Stimulated activated CD4-positive, alpha-beta T cell treated with anti-CD3 and anti-CD28 coated beads, Interleukin-4, amount 100 ng/mL, for 24 hours (primary cell): ENCODE measurements at places on chromosomes 12 and 14.

- DNase-seq: peak; percentile 16
These were observed 33.0 kb downstream of the HIGD1C start for GRCh38 chr12:50985322-50985721.

GRCh38 chr14:89720076-89720687 lies 234.3 kb downstream of the EFCAB11 start:
- peak; percentile 28 for DNase-seq

GRCh38 chr12:64923536-64923935 lies 99.1 kb downstream of the TBC1D30 start:
- DNase-seq: no peak

DNA sequence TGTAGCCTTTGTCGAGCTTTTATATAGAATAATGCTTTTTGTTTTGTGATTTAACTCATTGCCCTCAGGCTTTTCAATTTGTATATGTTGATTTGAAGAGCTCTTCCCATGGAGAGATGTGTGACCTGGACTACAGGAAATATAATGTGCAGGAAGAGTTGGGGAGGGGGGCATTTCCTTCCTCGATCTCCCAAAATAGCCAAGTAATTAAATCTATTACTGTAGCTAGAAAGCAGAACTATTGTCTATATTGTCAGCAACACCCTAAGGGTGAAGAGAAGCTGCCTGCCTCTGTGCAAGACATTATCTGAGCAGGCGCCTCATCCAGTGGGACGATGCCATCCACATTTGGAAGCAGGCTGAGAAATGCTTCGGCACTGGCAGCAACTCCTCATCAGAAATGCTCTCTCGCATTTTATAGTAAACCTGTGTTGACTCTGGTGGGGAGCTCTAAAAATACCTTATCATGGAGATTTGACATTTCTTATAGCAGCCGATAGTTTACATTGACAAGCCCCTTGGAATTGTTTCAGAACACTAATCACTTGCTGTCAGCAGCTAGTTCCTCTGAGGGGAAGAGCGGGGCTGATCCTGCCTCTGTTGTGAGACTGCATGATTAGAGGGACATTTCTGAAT lies 392.5 kb upstream of the RGS6 start:
- no peak for DNase-seq

DNA sequence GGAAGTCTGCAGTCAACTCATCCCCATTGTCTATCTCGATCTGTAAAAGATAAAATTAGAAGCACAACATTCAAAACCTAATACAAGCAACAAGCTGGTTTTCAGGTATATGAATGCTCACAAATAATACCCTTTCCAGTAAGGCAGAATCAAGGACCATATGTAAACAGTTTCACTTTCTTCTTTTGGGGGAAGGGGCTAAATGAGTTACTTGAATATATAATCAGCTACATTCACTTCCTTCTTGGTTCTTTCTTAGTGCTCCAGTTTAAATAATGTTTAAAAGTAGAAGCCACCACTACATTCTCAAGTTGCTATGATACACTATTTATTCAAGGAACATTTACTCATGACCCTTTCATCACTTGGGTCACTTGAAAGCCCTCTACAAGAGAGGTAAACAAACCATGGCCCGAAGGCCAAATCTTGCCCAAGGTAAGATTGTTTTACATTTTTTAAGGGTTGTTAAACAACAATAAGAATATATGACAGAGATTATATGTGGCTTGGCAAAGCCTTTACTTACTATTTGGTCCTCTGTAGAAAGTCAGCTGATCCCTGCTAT lies 10.3 kb downstream of the TWF1 start:
- DNase-seq: no peak

DNA sequence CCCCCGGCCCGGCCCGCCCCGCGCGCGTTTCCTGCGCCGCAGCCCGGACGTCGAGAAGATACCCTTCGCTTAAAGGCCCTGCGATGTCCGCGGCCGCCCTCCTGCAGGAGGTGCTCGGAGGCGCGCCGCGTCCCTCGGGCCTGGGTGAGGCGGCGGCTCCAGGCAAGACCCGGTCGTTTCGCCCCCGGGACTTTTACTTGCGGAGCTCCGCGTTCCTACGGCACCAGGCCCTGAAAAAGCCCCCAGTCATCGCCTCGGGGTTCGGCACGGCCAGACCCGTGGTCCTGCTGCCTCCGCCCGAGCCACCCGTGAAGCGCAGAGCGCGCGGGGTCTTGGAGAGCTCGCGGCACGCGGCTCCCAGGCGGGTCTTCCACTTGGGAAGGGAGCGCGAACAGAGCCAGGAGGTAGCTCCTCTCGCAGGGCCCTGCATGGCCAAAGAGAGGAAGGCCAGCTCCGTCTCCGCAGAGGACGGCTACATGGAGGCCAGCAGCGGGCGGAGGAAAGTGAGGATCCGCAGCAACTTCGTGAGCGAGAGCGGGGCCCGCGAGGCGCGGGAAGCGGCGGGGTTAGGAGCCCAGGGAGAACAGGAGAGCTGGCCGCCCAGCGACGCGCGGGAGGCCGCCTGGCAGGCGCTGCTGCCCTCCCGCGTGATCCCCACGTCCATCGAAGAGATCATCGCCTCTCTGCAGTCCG lies 26.9 kb downstream of the TTC6 start:
- DNase-seq: no peak

- no peak for DNase-seq
These were observed 56.2 kb upstream of the DDHD1 start for GRCh38 chr14:53209370-53209769.

DNA sequence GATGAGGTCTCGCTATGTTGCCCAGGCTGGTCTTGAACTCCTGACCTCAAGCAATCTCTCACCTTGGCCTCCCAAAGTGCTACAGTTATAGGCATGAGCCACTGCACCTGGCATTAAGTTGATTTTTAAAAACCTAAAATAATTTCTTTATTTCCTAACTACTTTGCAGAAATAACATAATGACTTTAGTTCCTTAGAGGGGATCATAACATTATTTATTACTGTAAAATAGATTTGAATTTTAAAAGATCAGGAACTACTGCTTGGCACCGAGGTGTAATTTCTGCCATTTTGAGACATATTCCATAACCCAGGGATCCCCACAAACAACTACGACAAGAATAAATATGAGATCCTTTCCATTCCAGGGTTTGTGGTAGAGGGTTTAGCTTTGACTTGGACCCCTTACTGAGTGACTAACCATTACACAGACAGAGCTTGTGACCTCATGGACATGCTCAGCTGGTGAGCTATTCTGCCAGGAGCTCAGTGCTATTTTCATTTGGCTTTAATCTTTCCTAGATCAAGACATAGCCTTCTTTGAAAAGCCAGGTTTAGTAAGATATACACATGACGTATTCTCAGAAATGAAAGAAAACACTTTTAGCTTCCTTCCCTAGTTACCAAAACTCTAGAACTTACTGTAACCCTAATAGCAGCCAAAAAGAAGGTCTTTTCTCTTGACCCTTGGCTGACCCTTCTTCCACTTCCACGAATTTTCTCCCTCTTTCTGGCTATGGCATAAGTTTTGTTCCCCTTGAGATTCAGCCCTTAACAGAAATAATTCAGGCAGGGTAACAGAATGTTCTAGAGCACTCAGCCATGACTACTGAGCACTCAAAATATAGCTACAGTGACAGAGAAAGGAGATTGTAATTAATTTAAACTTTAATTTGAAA lies 75.1 kb upstream of the NUDT4 start:
- no peak for DNase-seq

GRCh38 chr12:126295652-126296051 lies 1230.4 kb downstream of the AACS start:
- no peak for DNase-seq

GRCh38 chr14:29926701-29927375 lies 809 bp downstream of the PRKD1 start:
- DNase-seq: no peak

DNA sequence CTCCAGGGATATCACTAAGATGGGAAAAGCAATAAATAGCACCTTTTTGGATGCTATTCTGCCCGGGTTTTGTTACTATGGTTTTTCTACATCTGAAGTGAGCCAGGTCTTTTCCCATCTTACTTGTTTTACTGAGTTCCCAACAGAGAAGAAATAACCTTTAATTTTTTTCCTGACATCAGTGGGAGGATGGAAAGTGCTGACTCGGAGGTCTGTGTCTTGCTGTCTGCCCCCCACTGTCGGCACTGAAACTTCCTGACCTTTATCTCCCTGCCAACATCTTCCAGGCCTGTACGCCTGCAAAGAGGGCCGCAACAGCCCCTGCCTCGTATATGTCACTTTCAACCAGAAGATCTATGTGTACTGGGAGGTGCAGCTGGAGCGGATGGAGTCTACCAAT lies 11.0 kb downstream of the ITFG2 start:
- DNase-seq: no peak

DNA sequence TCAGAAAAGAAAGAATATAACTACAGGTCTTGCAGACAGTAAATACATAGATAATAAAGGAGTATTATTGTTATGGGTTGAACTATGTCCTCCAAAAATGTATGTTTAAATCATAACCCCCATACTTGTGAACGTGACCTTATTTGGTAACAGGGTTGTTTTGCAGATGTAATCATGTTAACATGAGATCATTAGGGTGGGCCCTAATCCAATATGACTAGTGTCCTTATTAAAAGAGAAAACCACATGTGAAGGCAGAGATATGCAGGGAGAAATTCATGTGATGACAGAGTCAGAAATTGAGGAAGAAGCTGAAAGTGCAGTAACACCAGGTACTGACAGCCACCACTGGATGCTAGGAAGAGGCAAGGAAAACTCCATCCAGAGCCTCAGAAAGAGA lies 29.0 kb downstream of the MAGOHB start:
- DNase-seq: no peak

DNA sequence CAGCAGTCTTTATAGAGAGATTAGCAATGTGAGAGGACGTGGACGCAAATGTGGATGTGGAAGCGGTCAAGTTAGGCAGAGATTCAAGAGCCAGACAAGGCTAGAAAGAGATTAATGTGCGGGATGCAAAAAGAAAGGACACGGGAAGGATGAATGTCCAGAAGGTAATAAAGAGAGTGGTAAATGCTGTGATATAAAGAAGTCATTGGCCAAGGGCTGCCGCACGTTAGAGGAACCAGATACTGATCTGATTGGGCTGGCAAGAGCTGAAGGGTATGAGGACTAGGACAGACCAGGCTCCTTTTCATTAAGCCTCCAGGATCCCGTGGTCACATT lies 59.5 kb downstream of the DHRS2 start:
- DNase-seq: no peak

DNA sequence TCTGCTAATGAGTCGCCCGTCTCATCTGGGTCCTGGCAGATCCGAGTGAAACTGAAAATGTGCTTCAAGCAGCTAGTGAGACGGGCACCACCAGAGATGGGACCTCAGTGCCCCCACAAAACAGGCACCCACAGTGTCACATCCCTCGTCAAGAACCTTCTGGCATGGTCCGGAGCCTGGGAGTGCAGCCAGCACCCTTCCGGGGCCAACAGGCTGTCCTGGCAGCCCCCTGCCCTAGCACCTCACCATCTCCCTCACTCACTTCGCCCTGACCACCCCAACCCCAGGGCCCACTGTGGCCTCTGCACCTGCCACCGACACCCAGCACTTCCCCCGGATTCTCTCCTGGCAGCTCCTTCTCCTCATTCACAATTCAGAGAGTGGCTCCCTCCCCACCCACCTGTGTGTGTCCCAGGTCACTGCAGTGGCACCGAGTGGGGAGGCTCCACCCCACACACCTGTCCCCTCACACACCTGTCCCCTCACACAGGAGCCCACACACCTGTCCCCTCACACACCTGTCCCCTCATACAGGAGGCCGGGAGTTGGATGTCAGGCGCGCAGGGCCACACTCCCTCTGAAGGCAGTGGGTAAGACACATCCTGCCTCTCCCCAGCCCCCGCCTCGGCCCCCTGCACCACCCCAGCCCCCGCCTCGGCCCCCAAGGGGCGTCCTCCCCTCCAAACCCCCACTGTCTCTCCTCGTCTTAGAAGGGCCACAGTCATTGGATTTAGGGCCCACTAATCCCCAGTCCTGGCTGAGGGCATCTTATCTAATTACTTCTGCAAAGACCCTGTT lies 7.9 kb downstream of the GALNT9 start:
- DNase-seq: no peak

DNA sequence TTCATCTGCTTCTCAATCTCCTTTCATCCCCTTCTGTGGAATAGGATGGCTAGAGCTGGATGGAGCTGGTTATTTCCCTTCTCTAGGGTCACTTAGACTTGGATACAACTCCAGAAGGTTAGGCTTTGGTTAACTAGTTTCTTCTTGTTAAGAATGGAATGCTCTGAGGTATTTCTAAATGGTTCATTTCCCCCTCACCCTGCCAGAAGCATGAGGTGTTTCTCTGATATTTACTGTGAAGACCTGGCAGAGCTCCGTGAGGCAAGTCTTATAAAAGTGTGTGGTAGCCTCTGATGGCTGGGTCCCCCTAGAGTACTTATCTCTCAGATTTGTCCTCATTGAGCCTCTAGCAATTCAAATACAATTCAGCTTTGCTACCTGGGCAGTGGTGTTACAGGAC lies 207.9 kb downstream of the SLC16A7 start:
- DNase-seq: no peak

GRCh38 chr14:68512088-68512487 lies 280.8 kb downstream of the ZFP36L1 start:
- DNase-seq: no peak

DNA sequence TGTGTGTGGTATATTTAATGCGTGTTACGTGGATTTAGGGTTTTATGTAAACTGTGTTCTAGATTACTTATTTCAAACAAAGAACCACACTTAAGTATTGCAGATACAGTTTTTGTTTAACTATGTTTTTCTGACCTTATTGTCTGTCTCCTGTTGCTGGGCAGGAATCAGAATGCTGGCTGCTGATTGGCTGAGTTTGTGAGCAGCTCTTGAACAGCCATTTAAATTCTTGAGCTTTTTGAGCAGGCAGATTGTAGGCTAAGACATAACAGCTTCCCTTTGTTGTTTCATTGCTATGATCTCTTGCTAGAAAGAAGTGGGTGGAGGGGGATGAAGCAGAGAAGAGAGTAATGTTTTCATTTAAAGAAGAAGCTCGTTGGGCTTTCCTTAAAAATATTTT lies 52.2 kb downstream of the ATF7IP start:
- peak; percentile 71 for DNase-seq

DNA sequence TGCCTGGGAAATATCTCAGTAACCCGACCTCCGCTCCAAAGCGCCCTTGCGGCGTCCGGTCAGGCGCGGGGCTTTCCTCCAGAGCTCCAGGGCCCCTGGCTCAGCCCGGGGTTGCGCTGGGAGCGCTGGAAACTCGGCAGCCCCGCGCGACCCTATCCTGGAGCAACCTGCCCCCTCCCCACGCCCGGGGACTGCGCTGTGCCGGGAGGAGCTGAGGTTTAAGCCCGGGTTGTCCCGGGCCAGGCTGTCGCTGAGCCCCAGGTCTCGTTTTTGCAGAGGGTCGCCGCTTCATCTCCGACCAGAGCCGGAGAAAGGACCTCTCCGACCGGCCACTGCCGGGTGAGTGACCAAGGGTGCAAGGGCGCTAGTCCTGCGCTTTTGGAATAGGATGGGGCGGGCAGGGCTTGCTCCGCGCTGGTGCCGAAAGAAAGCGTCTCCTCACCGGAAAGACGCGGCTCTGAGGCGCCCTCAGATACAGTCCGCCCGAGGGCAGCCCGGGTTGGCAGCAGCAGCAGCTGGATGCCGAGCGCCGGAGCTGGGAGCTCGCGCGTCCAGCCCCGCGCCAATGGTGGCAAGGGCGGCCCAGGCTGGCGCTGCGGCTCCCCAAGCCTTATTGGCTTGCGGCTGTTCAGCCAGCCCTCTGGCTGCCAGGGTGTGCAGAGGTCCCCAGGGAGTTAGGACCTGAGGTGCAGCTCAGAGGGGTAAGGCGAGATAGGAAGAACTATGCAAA lies 1.5 kb downstream of the SPX start:
- DNase-seq: peak; percentile 58
